ENCODE measurements at places on chromosomes 1 and 21.

DNA sequence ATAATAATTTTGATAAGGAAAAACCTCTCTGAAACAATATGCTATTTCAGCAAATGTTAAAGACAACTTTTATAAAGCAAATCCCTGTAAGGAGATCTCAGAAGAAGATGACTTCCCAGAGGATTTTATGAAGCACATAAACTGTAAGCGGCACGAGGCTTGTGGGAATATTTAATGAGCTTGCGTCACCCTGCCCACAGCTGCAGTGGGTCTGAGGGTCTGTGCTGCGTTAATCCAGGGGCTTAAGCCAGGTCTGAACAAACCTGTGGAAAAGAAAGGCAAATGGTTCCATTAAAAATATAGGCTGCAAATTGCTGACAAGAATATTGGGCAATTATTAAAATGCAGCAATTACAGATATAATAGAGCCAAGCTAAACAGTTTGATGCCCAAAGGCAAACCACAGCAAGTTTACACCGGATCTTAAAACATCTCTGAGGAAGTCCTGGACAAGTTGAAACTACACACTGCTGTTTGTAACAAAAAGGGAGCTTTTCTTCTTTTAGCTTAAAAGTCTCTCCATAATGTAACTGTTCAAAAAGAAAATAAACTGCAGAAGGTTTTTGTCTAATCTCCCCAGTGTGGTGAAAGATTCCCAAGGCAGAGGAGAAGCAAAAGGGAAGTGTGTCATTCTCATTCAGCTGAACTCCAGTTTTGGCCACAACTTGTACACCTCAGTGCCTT is 21.8 kb downstream of the TGFBR3 start:
- DNase-seq, result no peak

DNA sequence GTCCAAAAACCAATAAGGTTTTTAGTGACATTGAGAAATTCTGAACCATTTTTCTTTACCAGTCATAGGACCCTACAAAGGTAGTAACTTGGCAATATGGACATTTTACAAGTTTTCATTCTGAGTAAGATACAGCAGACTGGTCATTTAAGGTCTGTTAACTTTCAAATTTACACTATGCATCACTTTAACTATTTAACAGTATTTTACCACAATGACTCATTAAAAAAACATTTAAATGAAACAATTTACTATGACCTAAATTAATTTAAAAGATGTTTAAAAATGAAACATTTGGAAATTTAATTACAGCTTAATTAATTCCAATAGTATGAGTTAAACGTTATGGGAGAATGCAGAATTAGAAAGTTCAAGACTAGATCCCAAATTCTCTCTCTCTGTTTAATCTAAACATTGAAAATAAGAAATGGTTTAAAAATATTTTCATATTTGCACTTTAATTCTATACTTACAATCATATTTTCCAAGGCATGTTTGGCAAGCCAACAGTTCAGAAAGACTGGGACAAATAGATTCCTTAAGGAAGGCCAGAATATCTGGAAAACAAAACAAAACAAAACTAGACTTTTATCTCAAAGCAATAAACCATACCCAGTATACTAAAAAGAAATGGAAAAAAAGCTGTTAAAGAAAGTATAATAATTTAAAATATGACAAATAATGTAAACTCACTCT is 140.9 kb downstream of the KCNT2 start:
- DNase-seq, result no peak

DNA sequence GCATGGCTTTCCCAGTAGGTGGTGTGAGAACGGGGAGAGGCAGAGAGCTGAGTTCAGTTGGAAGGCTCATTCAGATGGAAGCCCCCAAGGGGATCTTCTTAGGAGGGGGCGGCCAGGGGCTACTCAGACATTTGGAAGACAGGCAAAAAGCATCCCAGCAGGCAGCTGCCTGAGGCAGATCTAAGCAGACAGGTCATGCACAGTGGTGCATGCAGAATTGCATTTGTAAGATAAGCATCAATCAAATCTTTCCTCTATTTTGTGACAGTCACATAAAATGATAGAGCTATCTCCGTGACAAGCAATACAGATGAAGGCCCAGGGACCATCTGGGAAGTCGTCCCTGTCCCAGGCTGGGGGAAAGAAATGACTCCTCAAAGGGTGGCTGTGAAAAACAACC is 3.8 kb downstream of the RAB3B start:
- no peak for DNase-seq

DNA sequence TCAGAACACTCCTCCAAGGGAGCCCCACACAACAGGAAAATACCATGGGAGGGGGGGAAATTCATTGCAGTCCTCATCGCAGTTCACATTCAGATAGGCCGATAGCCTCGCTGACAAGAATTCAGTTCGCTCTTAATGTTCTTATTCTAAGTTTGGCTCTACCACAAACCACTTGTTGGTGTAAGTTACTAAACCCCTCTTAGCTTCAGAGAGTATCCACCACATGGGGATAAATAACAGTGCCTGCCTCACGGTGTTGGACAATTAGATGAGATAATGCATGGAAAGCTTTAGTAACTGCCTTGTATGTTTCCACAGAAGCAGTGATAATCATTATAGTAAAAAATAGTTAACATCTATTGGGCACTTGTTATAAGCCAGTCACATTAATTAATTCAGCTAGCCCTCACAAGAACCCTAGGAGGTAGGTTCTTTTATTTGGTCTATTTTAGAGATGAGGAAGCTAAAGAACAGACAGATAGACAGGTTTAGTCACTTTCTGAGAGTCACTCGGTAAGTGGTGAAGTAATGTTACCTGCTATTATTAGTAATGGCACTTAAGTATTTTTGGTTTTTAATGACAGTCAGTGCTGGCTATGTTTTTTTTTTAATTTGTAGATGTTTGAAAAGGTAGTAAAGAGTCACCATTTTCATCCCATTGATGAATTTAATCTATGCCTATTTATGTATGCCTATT is 10.1 kb downstream of the VAV3 start:
- no peak for DNase-seq

- DNase-seq, result no peak
Observed at GRCh38 chr1:15592285-15592684, 7.4 kb upstream of the AGMAT start.

DNA sequence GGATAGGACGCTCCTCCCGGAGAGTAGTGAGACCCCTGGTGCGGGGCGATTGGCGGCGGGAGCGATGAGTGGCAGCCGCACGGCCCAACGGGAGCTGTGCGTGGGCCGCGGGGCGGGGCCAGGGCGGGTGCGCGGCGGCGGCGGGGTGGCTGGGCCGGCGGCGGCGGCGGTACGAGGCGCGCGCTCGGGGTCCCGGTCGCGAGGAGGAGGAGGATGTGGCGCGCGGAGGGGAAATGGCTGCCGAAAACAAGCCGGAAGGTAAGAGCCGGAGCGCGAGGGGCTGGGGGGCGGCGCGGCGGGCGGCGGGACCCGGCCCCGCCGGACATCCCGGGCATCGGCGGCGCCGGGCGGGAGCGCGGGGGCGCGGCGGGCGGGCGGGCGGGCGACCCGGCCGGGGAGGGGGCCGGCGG is at the start of gene CAMTA1:
Gene CAMTA1 (plus strand): TSS at position 137 of the 410 bp plus-strand sequence. CDS start 77 bp downstream, at position 214.
- DNase-seq, result no peak

- no peak for DNase-seq
Observed at GRCh38 chr1:92755541-92756461, 29.1 kb downstream of the EVI5 start.

DNA sequence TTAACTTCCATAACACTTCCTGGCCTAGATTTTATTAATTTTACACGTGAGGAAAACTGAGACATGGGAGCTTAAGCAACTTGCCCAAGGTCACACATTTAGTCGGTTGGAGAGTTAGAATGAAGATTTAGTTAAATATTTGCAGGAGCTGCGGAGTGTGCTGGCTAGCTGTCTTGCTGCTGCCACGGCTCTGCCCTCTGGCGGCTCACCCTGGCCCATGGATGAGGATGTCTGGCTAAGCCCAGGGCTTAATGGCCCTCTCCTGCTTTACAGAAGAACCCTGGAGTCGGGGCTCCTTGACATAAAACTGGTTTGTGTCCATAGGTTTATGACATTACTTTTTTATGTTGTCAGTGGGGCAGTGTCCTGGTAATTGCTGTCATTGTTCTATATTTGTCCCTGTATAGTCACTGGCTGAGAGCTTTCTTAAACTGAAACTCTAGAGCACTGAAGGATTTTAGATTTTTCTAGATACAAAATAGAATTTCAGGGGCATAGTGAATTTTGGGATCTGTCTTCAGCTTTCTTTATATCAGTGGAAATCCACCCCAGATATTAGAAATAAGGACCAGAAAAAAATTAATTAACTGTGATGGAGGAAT is 88.9 kb upstream of the WLS start:
- peak; percentile 27 for DNase-seq

GRCh38 chr1:78255383-78255782 is 209.6 kb downstream of the GIPC2 start:
- no peak for DNase-seq

GRCh38 chr1:169468982-169469381 is 16.8 kb downstream of the SLC19A2 start:
- DNase-seq, result no peak

GRCh38 chr1:17973694-17974093 is 133.9 kb upstream of the IGSF21 start:
- no peak for DNase-seq

DNA sequence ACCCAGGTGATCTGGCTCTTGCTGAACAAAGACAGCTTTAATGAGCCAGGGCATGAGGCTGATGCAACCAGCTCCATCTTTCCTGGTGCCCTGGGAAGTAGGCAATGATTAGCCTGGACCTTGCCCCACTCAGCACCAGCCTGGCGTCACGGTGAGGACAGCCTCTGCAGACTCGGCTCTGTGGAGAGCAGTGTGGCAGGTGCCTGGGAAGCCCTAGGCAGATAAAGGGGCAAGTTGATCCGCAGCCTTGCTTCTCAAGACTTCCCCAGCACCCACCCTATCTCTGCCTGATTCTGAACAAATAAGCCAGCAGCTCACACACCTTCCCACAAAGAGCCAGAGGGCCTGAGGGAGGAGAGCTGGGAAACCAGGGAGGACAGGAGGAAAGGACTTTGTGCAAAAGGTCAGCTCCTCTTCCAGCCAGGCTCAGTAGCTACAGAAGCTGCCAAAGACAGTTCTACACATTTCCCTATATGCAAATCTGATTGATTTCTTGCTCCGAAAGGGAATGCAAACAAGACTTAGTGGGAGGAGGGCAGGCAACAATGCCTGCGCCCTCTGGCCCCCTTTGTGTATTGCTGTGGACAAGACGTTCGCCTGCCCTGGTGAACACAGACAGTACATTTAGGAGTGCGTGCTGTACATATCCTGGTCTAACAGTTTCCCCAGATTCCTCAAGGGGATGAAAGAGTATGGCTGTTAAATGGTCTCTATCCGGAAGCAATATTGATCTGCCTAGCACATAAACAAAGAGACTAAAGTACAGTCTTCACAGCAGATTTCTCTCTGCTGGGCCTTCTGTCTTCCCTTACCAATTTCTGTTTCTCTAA is 63.8 kb downstream of the BCAR3 start:
- DNase-seq, result no peak

- no peak for DNase-seq
Observed at GRCh38 chr21:45698493-45699184, 55.1 kb downstream of the PCBP3 start.

DNA sequence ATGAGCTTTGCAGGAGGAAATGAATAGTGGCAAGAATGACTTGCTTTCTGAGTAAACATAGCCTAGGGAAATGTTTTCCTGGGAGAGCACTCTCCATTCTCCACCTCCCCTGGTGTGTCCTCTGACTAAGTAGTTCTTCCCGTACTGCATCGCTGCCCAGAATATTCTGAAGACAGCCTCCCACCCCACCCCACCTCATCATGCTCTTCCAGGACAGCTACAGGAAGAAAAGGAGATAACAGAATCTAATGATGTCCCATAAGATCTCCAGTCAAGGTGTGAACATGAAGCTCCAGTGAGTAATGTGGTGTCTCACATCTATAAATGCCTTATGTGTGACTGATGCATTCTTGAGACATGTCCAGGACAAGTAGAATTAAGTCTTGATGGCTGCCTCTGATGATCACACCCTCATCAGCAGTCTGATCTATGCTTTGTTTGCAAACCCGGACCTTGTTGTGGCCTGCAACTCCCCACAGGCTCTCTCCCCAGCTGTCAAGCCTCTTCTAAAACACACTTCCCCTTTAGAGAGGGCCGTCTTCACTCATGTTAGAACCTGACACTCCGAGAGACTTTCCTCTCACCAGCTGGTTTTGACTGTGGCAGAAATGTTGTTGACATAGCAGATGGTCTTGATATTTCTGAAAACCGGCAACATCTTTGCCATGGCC is 183.0 kb downstream of the CYYR1 start:
- no peak for DNase-seq

GRCh38 chr1:98405581-98406074 is 255.9 kb upstream of the SNX7 start:
- DNase-seq, result no peak

DNA sequence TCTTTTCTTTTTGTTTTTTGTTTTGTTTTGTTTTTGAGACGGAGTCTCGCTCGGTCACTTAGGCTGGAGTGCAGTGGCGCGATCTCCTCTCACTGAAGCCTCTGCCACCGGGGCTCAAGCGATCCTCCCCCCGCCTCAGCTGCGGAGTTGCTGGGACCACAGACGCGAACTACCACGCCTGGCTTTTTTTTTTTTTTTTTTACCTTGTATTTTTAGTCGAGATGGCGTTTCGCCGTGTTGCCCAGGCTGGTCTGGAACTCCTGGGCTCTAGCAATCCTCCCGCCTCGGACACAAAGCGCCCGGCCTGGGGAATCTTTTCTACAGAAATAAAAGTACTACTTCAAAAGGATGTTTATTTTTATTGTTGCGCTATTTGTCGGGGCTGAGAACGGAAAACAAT is 1.1 kb upstream of the SETDB1 start:
- DNase-seq, result no peak

- no peak for DNase-seq
Observed at GRCh38 chr21:34093083-34093482, 19.7 kb downstream of the MRPS6 start.

- no peak for DNase-seq
Observed at GRCh38 chr1:154176337-154176736, 15.6 kb downstream of the TPM3 start.

DNA sequence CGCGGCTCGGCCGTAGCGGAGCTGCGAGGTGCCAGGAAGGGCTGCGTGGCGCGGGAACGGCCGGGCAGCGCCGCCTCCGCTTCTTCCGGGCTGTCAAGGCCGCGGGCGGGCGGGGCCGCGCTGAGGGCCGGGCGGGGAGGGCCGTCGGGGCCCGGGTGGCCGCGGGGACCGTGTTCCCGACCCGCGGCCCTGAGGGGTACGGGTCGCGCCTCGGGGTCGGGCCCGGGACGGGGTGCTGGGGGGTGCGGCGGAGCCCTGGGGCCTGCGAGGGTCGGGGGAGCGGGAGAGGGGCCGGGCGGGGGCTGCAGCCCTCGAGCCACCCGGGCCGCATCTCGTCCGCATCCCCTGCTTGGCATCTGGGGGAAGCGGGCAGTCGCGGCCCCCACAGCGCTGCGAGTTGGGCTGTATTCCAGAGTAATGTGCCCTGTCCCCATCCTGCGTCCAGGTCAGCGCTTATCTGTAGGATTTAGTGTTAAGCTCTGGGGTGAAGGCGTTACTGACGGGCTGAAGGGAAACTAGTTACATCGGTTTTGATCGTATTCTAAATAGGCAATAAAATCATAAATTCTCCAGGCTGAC is 379 bp downstream of the RER1 start:
- no peak for DNase-seq

Data from lower leg skin (tissue), 4 donors.